ENCODE measurements at places on chromosomes 2 and 18.

GRCh38 chr18:75159238-75159518 lies 49.8 kb downstream of the PTGR3 start:
- DNase-seq: no peak

DNA sequence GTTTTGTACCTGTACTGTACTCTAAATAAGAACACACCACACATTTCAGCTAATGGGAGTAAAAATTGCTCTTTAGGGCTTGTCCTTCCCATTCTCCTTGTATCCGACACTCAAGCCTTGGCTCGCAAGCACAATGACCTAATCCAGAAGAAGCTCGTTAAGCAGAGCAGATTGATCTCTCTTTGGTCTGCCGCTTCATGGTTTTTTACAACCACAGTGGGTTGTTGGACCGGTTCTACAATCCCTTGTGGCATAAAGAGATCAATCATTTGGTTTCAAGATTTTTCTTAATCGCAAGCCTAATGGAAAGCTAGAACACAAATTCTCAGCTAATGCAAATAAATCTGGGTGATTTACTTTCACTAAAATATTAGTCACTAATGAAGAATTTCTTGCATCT lies 662.1 kb downstream of the LRP1B start:
- no peak for DNase-seq

DNA sequence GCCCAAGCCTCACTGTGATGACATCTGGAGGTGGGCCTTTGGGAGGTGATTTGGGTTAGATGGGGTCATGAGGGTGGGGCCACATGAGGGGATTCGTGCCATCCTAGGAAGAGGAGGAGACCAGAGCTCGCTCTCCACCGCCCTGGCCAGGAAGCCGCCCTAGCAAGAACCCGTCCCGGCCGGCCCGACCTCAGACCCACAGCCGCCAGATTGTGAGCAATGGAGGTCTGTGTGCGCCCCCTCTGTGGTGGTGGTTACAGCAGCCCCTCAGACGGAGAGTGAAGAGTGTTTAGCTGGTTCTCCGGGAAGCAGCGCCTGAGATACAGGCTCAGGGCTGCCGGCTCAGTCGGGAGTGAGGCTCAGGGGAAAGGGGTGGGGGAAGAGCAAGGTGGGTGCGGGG lies 83.3 kb downstream of the RTP5 start:
- no peak for DNase-seq

DNA sequence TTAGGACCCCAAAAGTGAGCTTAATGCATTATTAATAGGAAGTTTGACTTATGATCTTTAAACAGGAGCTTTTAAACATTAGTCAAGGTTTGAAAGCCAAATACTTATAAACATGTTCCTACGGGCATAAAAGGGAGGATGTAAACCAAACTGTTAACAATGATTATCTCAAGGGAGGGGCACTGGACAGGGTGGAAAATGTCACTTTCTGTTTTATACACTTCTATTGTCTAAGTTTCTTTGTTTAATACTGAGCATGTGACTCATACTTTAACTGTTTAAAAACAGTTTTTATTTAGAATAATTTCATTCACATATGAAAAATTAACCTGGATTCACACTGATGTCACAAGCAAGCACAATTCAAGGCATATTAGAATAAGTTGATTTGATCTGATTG lies 18.3 kb upstream of the ITGA6 start:
- DNase-seq: no peak

- no peak for DNase-seq
Measured at GRCh38 chr18:3121259-3121658, 98.5 kb downstream of the MYOM1 start.

GRCh38 chr2:3958969-3959368 lies 255.6 kb downstream of the DCDC2C start:
- DNase-seq: no peak

- no peak for DNase-seq
Measured at GRCh38 chr18:25231327-25231691, 120.7 kb downstream of the ZNF521 start.

- no peak for DNase-seq
Measured at GRCh38 chr2:240465765-240466578, 30.5 kb downstream of the GPC1 start.

GRCh38 chr2:46804794-46805193 lies 110.8 kb downstream of the MCFD2 start:
- DNase-seq: no peak

GRCh38 chr18:23207994-23208393 lies 72.7 kb downstream of the CABLES1 start:
- no peak for DNase-seq

- no peak for DNase-seq
Measured at GRCh38 chr2:176240301-176240700, 28.9 kb upstream of the MTX2 start.

GRCh38 chr2:10220045-10220901 lies 82.4 kb upstream of the HPCAL1 start:
- no peak for DNase-seq

DNA sequence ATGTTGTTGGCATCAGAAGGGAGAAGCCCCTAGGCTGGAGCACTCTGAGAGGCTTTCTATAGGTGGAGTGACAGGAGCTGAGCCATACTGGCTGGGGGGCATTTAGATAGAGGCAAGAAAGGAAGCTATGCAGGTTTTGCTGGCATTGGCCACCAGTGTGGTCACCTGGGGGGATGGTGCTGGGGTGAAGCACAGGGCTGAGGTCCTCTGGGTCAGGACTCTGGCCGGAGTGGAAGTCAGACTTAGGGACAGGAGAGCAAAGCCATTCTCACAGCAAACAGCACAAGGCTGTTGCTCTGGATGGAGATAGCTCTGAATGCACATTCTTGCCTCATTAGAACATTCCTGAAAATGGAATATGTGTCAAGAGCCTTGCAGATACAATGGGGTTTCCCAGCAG lies 47.4 kb downstream of the NTSR2 start:
- no peak for DNase-seq

- DNase-seq: no peak
Measured at GRCh38 chr2:29495068-29495467, 379.9 kb downstream of the CLIP4 start.

DNA sequence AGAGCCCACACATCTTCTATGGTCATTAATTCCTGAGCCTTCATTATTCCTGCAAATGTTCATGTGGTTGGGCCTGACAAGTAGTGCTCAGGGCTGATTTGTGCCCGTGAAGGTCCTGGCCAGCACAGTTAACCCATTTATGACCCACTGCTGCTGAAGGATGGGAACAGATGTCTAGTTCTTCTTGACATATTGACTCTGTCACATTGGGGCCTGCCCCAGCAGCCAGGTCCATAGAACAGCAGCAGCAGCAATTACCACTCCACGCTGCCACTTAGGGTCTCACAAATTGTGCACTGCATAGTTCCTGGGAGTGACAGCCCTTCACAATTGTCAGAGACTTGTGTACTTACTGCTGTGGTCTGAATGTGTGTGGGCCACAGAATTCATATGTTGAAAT lies 442.3 kb upstream of the RGPD4 start:
- no peak for DNase-seq

All from stimulated activated CD4-positive, alpha-beta T cell treated with anti-CD3 and anti-CD28 coated beads, Interleukin-4, amount 100 ng/mL, for 4 hours (primary cell).